ENCODE measurements at places on chromosomes 11 and 22.

GRCh38 chr11:2909133-2909902, 19.9 kb downstream of the PHLDA2 start:
- DNase-seq: no peak

GRCh38 chr22:39472570-39473556, 16.1 kb downstream of the MGAT3 start:
- no peak for DNase-seq

GRCh38 chr22:31346733-31347250, 646 bp upstream of the PATZ1 start:
- peak; percentile 38 for DNase-seq

DNA sequence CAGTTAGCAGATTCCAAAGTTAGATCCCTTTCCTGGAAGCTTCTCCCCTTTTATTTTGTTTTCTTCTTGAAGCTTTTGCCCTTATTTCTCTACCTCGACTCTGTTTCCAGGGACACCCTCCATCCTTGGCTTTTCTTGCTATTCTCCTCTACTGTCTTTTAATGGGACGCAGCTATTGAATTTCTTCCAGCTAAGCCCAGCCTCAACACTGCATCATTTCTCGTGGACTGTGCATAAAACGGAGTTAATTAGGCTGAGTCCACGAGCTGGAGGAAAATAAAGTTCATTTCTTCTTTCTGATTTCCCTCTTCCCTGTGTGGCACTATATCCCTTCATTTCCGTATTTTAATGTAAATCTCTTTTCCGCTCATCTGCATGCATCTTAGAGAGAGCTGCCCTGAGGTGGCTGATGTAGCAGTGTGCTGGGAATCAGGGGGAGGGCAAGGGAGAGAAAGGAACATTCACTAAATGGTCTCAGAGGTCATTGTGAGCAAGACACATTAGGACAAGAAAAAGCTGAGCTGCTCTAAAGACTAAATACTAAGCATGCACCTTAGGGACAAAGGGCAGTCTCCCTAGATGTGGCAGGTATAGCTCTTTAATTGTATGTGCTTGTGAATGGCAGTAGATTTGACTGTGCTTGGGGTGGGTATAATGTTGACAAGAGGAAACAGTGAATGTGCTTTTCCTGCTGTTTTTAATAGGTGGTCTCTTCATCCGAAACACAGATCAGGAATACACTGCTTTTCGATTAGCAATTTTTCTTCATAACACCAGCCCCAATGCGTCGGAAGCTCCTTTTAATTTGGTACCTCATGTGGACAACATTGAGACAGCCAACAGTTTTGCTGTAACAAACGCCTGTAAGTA, 1.9 kb downstream of the GRIA4 start:
- DNase-seq: no peak

DNA sequence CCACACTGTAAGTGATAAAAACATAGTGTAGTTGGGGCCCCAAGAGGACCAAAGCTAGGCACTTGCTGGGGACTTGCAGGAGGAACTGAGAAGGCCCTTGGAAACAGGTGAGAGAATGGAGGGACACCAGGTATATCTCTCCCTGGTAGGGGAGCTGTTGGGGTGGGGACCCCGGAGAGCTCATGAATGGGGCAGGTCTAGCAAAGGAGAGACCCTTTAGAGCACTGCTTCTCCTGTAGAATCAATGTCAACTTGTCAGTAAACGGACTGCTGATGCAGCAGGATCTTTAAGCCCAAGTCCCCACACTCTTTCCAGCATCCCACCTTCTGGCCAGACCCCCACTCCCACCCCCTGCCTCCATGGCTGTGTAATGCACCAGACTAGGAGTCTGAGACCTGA, 109.6 kb upstream of the THY1 start:
- DNase-seq: no peak

- DNase-seq: peak; percentile 64
These were observed 10.2 kb upstream of the DDB2 start for GRCh38 chr11:47204637-47204989.

DNA sequence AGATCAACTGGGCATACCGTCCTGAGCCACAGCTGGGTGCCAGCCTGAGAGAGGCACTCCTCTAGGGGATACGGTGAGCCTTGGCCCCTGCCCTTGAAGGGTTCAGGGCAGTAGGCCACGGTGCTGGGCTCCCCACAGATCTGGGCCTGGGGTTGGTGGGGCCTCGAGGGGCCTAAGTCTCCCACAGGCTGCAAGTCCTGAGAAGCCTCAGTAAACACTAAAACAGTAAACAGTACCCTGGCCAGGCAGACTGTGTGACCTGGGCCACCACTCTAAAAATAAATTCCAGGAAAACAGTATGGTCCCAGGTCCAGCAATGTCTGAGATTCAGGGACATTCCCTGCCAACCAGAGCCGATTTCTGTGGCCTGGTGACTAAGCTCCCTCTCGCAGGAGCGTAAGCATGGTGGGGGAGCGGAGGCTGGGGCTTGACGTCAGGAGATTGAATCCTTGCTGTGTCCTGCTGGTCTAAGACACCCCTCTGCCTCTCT, 2.3 kb upstream of the RHOD start:
- no peak for DNase-seq

All from HTR-8/SVneo (cell line).